Cerebellum (tissue), 4 donors: ENCODE measurements at places on chromosomes 1 and 21.

DNA sequence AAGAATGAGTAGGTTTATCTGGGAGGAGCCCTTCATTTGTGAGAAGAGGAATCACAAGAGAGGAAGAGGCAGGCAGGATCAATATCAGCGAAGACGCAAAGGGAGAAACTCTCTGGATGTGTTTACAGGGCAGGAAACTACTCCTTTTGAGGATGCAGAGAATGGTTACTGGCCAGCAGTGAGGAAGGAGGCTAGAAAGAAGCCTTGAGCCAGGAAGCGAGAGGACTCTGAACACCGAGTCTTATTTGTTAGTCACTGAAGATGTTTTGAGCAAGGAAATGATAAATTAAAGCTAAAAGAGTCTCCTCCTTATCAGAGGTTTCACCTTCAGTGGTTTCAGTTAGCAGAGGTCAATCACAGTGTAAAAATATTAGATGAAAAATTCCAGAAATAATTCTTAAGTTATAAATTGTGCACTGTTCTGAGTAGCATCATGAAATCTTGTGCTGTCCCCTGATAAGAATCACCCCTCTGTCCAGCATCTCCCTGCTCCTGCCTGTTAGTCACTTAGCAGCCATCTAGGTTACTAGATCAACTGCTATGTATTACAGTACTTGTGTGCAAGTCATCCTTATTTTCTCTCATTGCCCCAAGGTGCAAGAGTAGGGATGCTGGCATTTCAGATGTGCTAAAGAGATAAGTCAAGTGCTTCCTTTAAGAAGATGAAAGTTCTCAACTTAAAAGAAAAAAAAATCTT, 43.5 kb downstream of the WLS start:
- no peak for DNase-seq

DNA sequence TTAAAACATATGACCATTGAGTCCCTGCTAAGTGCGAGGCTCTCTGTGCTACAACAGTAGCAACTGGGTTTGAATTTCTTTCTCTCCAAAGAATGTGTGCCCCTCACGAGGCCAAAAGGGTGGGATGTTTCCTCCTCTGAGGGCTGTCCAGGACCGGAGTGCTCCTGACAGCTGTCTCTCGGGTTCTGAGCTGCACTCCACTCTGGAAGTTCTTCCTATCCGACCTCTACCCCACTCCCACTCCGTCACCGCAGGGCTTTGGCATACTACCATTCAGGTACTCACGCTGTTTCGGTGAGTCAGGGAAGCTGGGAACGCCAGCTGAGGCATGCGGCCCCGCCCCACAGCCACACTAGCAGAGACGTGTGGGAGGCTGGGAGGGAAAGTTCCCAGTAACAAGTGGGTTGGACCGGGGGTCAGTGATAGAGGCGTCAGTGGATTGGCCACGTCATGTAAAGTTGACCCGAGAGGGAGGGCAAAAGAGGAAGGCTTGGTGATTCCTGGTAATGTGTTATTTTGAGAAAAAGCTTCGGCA, 705 bp upstream of the SLC50A1 start:
- DNase-seq = no peak

- DNase-seq = no peak
Measured at GRCh38 chr1:79460773-79461436, 454.4 kb upstream of the ADGRL4 start.

- no peak for DNase-seq
Measured at GRCh38 chr1:173638043-173639021, 3.2 kb downstream of the TEX50 start.

- no peak for DNase-seq
Measured at GRCh38 chr1:87757676-87758075, 429.0 kb downstream of the LMO4 start.

- DNase-seq = no peak
Measured at GRCh38 chr1:36148821-36149236, 457 bp downstream of the TRAPPC3 start.

DNA sequence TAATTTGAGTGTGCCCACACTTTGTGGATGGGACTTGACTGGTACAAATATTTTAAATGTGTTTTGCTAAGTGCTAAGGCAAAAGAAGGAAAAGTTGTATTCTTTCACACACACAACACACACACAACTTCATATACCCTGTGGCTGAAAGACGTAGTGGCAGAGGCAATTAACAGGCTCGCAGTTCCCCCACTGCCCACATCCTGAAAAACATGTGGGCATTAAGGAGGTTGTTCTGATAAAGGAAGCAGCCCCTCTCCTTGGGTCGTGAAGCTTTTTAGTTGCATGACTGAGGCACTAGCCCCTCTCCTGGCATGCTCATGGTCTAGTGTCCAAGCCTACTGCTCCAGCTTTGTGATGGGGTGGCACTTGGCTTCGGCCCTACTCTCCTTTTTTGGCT, 14.3 kb upstream of the ADAM30 start:
- DNase-seq = no peak

DNA sequence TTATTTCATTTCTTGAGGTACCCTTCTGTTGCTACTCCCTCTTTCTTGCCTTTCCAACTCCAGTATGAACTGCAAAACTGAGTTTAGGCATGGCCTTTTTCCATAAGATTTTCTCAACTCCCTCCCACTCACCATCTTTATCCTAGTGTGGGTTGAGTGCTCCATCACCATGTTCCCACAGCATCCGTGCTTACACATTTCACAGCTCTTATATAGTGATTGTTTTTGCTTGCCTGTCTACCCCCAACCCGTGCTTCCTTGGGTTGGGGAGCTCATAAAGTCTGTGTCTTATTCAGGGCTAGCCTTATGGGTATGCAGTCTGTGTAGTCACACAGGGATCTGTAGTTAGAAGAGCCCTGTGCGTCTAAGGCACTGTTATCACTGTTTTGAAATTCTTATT, 68.2 kb upstream of the CCDC190 start:
- no peak for DNase-seq

GRCh38 chr1:232046451-232047306, 420.1 kb downstream of the DISC1 start:
- no peak for DNase-seq

GRCh38 chr1:183353597-183353996, 64.6 kb downstream of the NMNAT2 start:
- no peak for DNase-seq

- DNase-seq = no peak
Measured at GRCh38 chr1:26580116-26580515, 50.6 kb downstream of the RPS6KA1 start.

DNA sequence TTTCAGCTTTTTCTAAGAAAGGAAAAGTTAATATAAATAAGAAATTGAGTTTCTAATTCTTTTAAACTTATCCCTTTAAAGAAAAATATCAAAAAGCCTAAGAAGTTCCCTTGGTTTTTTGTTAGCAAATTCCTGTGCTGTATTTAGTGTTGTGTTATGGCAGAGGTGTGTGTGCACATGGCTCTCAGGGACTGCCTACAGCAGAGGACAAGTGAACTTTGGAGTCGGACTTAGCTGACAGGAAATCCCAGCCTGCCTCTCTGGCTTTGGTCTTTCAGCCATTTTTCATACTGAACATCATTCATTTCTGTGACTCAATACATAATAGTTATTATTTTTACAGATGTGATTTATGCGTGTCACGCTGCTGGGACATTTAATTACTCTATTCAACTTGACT, 149.6 kb downstream of the FMN2 start:
- no peak for DNase-seq

- DNase-seq = no peak
Measured at GRCh38 chr1:41683681-41684500, 199.4 kb upstream of the EDN2 start.

DNA sequence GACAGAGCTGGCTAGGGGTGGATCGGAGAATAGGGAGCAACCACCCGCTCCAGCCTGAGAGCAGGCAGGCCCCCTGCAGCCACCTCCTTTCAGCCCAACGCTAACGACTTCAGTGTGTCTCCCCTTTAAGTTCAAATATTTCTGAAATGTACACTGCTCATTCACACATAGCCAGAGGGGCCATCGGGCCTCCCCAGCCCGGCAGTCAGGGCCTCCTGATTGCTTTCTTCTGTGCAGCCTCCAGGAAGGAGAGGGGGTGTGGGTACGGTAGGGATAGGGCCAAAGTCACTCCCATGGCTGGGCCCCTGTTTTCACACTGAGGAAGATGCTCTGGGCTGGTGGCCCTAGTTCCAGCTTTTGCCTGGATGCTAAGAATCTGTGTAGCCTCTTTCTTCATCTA, 64.8 kb downstream of the EPHB2 start:
- DNase-seq = no peak

DNA sequence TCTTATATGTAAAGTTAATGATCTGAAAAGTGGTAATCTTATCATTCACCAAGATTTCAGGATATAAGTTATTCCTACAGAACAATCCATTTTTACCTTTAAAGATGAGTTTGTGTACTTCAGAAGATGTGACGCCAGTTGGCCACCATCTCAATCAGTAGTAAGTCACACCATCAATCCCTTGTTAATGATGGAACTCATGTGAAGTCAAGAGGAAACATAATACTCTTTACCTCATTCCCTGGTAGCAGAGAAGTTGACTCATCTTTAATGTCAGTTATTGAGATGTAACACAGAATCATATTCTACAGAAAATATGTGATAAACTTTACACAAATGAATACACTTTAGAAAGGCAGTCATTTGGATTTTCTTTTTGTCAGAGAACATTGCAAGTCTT, 38.2 kb downstream of the MRPL39 start:
- no peak for DNase-seq

GRCh38 chr1:5501206-5501930, 490.9 kb downstream of the NPHP4 start:
- peak; percentile 60 for DNase-seq

DNA sequence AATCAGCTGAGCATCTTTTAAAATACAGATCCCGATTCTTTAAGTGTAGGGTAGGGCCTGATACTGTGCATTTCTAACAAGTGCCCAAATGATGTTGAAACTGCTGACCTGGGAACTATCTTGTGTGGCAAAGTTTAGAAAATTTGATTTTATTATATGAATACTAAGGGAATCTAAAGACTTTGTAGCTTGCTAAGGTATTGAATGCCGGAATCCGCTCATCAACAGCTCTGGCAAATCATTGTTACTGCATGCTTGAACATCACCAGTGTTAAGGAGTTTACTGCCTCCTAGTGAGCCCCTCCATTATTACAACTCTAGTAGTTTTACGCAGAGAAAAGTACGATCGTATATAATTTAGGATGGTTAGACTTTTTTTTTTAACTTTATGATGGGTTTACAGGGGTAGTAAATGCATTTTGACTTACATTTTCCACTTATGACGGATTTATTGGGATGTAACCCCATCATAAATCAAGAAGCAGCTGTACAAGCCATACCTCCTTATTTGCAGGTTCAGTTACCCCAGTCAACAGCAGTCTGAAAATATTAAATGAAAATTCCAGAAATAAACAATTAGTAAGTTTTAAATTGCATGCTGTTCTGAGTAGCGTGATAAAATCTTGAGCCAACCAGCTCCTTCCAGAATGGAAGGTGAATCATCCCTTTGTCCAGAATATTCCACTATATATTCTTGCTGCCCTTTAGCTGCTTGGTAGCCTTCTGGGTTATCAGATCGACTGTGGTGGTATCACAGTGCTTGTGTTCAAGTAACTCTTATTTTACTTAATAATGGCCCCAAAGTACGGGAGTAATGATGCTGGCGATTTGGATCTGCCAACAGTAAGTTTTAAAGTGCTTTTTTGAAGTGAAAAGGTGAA, 892 bp downstream of the TYW3 start:
- peak; percentile 66 for DNase-seq

DNA sequence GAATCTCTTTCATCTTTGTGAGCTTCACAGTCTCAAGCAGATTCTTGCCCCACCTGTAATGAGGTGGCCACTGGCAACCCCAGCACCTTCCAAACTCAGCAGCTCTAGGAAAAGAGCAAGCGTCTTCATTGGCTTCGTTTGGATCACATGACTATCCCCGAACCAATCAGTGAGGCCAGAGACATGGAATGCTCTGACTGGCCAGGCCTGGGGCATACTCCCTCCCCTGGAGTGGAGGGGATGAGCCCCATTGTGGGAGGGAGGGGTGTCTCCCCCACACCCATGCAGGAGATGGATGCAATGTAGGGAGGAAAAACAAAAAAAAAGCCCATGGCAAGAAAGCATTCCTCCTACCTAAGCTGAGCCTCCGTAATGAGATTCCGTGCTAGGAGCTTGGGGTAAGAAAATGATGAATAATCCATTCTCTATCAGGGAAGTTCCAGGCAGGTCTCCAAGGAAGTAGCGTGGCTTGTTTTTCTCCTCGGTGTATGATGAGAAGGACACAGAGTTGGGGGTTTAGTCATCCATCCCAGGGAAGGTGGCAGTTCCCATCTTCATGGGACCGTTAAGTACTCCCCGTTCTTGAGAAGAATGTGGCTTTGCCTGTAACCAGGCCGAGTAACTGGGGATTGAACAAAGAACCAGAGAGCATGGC, 32.7 kb downstream of the FHAD1 start:
- DNase-seq = no peak

GRCh38 chr1:211526101-211526500, 34.1 kb upstream of the RD3 start:
- DNase-seq = no peak

DNA sequence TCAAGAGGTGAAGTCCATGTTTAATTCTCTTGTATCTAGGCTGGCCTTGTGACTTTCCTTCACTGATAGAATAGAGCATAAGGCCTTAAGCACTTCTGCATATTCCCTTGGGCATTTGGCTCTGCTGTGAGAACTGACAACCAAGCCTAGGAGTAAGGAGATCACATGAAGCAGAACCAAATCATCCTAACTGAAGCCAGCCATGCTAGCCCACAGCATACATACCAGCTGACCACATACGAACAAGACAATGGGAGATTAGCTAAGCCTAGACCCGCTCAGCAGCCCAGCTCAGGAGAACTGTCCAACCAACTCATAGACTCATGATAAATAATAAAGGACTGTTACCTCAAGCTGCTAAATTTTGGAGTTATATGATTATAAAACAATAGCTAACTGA, 114.6 kb upstream of the NEK7 start:
- no peak for DNase-seq

GRCh38 chr1:14260480-14260879, 338.0 kb upstream of the KAZN start:
- DNase-seq = no peak

DNA sequence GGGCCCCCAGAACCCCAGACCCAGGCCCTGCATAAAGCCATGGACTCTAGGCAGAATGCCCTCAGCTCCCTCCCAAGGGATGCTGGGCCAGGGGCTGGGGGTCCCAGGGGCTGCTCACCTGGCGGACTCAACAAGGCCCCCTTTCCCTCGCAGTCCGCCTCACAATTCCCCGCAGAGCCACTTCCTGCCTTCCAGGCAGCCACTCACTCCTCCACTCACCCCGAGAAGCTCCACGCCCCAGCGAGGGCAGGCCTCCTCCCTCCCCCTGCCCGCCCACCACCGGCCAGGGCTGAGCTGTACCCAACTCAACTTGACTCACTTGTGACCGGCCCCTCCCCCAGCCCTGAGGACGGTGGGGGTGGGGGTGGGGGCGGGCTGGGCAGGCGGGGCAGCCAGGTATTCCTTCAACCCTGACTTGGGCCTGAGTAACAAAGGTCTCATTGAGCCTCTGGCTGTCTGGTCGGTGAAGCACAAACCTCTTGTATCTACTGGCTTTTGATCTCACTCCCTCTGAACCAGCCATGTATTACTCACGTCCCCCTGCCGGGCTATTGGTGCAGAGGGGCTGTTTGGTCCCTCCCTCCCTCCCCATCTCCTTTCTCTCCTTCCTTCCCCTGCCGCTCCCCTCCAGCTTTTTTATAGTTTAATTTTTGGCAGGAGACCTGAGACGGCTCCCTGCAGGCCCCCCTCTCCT, 5.9 kb downstream of the BLACAT1 start:
- no peak for DNase-seq
